ENCODE measurements at places on chromosomes 6 and 20. TPM values are rescaled to one million over a fixed set of nuclear protein-coding genes. Genes with fewer than 3 reads are reported as not detected.

Gene ZNF391
- 10.1 TPM for total RNA-seq

Gene ADTRP
- 62.4 TPM for total RNA-seq

DNA sequence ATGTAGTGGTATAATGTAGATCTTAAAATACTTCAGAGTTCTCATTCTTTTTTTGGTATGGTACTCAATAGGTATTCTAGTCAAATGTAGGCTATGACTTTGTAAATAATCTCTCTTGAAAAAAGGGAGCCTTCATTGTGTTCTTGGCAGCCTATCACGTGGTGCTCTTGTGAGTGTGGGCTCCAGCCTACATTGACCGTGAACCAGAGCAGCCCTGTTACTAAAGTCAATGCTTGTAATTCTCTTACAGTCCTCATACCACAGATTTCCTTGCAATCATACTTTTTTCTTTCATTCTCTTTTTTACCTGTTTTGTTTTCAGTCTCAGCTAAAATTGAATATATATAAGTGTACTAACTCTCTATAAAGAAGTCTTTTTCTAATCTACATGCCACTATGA, 31.1 kb downstream of the ARID1B start:
- no peaks in the 10 kb centered on the region for H3K27me3 ChIP-seq
- no peak for DNase-seq
- H3K36me3 ChIP-seq, result peaks cover 19% of the 10 kb centered on the region
- H3K27ac ChIP-seq, result peak overlapping the region; percentile 66
- H3K4me1 ChIP-seq, result peaks cover 80% of the 10 kb centered on the region

DNA sequence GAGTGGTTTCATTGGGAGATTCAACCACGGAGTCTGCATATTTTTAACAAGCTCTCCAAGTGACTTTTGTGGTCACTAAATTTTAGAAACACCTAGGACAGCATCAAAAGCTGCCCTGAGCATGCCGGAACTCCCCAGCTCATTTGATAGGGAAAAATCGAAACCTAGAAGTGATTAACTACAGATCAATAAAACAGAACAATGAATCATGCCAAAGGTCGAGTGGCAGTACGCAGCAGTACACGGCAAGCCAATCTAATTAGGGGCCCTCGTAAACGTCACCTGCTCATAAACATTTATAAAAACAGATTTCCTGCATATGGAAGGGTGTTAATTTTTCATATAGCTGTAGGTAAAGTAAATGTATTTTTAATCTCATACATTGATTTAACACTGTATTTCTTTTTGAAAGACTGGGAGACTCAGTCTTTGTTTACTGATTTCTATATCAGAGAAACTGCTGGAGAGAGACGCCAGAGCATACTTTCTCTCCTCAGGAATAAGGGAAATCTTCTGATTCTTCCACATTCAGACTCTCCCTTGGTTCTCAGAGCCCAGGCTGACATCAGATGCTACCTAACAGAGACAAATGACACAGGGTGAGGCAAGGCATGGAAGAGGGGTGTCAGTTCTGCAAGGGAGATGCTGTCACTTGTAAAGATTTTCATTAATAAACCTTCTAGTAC, 232.5 kb downstream of the PTPRT start:
- no peak overlapping the region for H3K4me3 ChIP-seq
- no peak for DNase-seq
- no peaks in the 10 kb centered on the region for H3K27me3 ChIP-seq
- H3K27ac ChIP-seq, result no peak overlapping the region
- H3K4me1 ChIP-seq, result no peaks in the 10 kb centered on the region

DNA sequence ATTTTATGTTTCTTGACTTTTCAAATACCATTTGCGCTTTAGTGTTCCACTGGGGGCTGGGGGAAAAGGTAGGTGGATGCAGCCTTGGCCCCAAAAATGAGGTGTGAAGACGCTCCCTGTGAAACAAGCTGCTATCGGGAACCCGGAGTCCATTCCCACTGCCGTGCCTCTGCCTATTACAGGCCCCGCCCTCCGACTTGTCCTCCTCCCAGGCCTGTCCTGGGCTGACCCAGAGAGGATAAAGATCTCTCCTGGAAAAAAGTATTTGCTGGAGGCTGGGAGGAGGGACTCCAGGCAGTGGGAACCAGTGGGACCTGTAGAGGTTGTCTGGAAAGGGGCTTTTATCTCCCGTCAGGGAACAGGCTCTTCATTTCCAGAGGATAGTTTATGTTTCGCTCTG, 215.0 kb downstream of the SLC24A3 start:
- H3K4me1 ChIP-seq, result no peaks in the 10 kb centered on the region
- no peak overlapping the region for H3K4me3 ChIP-seq
- H3K36me3 ChIP-seq, result no peaks in the 10 kb centered on the region
- H3K27me3 ChIP-seq, result no peaks in the 10 kb centered on the region

DNA sequence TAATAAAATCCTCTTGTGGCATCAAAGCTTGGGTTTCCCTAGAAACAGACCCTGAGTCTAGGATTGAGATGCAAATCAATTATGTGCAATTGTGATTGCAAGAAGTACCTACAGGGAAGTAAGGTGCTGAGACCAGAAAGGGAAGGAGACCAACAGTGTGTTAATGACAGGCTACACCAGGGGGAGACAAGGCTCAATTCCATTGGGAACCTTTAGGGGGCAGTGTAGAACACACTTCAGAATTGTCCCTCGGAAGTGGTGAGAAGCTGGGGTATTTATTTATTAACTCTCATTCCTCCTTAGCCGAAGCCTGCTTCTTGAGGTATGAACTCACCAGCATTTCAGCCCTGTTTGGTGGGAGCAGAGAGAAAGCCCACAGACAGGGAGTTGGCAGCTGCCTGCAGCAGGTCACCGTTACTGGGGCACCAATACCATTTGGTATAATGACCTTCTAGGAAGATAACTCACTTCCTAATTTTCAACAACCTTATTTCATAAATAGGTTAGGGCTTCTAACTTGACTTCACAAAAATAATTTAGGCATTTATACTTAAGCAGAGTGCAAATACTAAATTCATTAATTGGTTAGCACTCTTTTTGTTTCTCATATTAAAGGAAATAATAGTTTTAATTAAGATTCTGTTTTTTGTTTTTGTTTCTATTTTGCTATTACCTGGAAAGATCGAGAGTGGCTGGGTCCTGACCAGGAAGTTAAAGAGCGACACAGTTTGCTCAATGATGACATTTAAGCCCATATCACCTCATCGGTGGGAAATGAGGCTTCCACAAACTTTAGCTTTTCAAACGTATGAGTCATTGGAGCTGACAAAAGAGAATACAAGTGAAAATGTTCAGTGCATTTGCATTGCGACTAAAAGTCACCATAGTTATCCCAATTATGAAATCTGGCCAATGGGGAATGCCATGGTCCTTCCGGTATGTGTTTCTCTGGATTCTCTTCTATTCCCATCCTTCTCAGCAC, 94.8 kb downstream of the BTBD3 start:
- H3K36me3 ChIP-seq, result no peaks in the 10 kb centered on the region
- no peak overlapping the region for H3K4me3 ChIP-seq
- DNase-seq, result peak; percentile 13
- H3K27ac ChIP-seq, result no peak overlapping the region
- no peaks in the 10 kb centered on the region for H3K4me1 ChIP-seq

GRCh38 chr6:41572613-41573012, 26.4 kb downstream of the FOXP4 start:
- H3K27ac ChIP-seq, result no peak overlapping the region
- no peak for DNase-seq
- H3K36me3 ChIP-seq, result no peaks in the 10 kb centered on the region

DNA sequence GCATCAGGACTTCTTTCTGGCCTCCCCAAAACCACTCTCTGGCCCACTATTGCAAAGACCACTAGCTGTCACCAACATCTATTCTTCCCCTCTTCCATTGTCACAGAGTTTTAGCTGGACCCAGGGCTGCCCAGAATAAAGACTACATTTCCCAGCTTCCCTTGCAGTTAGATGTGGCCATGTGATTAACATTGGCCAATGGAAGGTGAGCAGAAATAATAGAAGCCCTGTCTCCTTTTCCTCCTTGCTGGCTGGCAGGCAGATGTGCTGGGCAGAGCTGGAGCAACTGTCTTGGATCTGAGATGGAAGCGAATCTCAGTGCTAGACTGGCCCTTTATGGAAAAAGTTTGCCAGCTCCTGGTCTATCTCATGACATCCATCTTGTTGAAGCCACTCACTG, 97.0 kb downstream of the KCNB1 start:
- peak; percentile 3 for DNase-seq
- peaks cover 5% of the 10 kb centered on the region for H3K4me1 ChIP-seq
- no peak overlapping the region for H3K4me3 ChIP-seq
- no peak overlapping the region for H3K27ac ChIP-seq
- H3K27me3 ChIP-seq, result peaks cover 54% of the 10 kb centered on the region
- H3K36me3 ChIP-seq, result no peaks in the 10 kb centered on the region

- H3K4me1 ChIP-seq, result peaks cover 81% of the 10 kb centered on the region
- no peak for DNase-seq
- peak overlapping the region; percentile 94 for H3K27ac ChIP-seq
- no peaks in the 10 kb centered on the region for H3K27me3 ChIP-seq
- peak overlapping the region; percentile 78 for H3K4me3 ChIP-seq
Measured at GRCh38 chr6:35309611-35310264, 12.1 kb downstream of the DEF6 start.

Measured in activated T-cell treated with anti-CD3 and anti-CD28 coated beads, Interleukin-2, amount 50 U/mL, for 72 hours (primary cell).